NCI-H1436 (cell line): ENCODE measurements at places on chromosomes 4 and X.
A peak's percentile ranks its signal among the peaks of the same experiment; 100 is the strongest.

DNA sequence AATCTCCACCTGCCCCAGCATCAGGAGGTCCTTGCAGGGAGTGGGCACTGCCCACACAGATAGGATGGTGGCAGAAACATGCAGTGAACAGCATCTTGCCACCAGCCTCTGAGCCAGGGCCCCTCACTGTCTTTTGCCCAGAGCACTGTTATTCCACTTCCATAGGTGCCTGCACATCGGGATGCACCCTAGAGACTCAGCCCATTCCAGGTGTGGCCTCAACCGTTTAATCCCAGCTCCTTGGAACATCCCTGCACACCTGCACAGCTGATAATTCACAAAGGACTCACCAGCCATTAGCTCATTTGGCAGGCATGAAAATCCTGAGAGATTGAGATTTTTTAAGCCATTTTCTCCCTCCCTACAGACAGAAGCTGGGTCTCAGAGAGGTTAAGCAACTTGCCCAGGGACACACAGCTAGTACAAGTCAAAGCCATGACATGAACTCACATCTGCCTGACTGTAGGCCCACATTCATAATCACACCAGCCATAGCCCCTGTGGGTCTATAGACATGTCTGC is 116.3 kb downstream of the EFNB1 start:
- DNase-seq, result no peak

GRCh38 chrX:53317365-53318069 is 36.1 kb upstream of the IQSEC2 start:
- DNase-seq, result peak; percentile 60

- DNase-seq, result no peak
Measured at GRCh38 chr4:26459756-26460530, 30.3 kb downstream of the CCKAR start.

- peak; percentile 41 for DNase-seq
Measured at GRCh38 chr4:87058356-87059073, 123.7 kb downstream of the AFF1 start.

- no peak for DNase-seq
Measured at GRCh38 chrX:48782795-48783194, 3.6 kb upstream of the GATA1 start.

DNA sequence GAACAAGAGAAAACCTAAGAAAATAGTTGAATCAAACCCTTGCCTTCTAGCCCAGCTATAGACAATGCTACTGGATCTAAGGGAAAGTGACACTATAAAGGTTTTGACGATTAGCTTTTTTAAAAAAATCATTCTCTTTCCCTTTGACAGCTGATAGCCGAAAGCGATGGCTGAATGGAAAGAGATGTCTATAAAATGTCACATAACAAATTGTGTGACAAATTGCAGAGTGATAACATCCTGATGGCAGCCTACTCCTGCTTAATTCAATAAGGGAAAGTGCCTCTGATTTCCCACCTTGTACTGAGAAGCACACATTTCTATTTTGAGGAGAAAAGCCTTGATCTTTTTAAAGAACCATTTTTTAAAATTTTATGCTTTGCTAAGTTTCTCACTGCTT is 114.5 kb downstream of the SORBS2 start:
- DNase-seq, result no peak

DNA sequence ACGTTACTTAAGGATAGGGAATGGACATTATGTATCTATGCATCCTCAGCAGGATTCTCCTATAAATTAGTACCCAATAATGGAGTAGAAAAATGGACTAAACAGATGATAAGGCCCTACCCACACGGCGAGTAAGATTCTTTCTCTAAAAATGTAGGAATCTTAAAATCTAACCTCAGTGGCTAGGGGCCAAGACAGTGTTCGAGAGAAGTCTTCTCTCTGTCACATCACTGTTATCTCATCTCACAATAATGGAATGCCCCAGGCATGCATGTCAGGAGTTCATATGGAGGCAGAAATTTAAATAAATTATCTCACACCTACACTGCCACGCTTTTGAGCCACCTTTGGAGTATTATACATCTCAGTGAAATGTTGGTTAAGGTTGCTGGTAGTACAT is 132.9 kb downstream of the LDB2 start:
- no peak for DNase-seq

DNA sequence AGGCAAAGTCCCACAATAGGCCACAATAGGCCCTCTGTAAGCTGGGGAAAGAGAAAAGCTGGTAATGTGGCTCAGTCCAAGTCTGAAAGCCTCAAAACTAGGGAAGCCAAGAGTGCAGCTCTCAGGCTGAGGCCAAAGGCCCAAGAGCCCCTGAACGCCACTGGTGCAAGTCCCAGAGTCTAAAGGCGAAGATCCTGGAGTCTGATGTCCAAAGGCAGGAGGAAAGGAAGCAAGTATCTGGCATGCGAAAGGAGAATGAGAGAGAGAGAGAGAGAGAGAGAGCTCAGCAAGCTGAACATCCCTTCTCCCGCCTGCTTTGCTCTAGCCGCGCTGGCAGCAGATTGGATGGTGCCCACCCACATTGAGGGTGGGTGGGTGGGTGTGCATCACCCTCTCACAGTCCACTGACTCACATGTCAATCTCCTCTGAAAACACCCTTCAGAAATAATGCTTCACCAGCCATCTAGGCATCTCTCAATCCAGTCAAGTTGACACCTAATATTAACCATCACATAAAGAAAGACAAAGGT is 30.9 kb upstream of the ELF2 start:
- DNase-seq, result no peak

- DNase-seq, result no peak
Measured at GRCh38 chr4:154009191-154009590, 220.3 kb upstream of the SFRP2 start.

- DNase-seq, result no peak
Measured at GRCh38 chr4:89253311-89253710, 54.3 kb downstream of the GPRIN3 start.

GRCh38 chr4:86089781-86090323 is 270.0 kb downstream of the MAPK10 start:
- DNase-seq, result no peak

- DNase-seq, result no peak
Measured at GRCh38 chrX:136710325-136710951, 62.5 kb downstream of the CD40LG start.

DNA sequence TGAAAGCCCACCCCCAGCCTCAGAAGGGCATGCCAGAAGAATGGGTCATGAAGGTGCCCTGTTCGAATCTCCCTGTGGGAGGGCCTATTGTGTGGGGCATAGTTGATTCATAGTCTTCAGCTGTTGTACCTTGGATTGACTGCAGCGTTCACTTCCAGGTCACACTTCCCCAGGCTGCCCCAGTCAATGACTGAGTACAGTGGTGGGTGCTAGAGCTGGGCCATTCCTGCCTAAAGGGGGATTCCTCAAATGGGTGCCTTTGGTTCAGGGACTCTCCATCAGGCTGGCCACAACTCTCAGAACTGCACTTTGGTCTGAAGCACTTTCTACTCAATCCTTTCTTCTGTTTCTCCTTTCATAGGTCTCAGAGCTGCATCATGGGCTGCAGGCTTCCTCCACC is 35.0 kb upstream of the RASGEF1B start:
- DNase-seq, result no peak

- no peak for DNase-seq
Measured at GRCh38 chrX:130952266-130953043, 49.4 kb upstream of the ENOX2 start.

DNA sequence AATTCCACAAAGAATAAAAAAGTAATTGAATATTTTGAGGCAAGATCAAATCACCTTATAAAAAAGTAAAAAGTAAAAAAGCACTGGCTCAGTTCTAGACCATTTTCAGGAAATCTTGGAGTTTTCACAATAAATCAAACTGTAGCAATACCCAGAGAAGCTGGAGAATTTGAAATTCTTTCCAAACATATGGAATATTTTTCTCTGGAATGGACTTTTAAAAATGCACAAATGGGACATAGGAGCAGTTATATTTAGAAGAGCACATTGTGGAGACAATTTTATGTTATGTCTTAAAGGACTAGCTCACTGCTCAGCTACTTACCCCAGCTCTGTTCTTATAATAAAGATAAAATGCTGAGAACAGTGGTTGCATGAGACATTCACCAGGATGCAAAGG is 211.9 kb upstream of the KIT start:
- DNase-seq, result no peak

GRCh38 chr4:113437129-113437528 is 324.4 kb downstream of the CAMK2D start:
- DNase-seq, result no peak

GRCh38 chr4:189232274-189232673 is 708.4 kb upstream of the FRG1 start:
- DNase-seq, result no peak

DNA sequence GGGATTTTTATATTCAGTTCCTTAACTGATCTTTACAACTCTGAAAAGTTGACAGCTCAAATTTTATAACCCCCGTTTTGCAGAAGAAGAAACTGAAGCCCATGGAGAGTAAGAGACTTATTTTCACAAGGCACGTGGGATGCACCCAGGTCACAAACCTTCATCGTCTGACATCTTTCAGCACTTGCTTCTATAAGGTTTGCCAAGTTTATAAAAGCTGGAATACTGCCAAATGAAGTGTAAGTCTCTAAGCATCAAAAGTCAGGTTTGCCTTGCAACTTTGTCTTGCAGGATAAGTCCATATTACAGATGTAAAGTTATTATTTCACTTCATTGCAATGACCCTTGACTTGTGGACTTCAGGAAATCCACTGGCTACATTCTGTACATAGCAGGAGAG is 6.3 kb upstream of the KCNIP4 start:
- no peak for DNase-seq

DNA sequence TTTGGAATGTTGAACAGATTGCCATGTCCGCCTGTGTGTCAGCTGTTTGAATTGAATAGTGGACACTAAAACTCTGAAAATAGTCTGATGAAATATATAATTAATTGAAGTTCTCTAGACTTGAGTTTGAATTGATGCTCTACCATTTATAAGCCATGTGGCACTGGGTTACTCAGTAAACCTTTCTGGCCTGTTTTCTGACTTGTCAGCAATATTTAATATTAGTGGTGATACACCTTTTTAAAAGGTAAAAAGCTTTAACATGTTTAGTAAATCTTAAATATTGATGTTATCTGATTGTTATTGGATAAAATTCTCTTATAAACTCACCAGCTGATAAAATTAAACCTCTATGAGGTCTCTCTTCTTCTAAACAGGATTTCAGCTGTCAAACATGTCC is 695.4 kb upstream of the HS3ST1 start:
- DNase-seq, result no peak

- DNase-seq, result no peak
Measured at GRCh38 chr4:48602763-48603162, 112.7 kb downstream of the ZAR1 start.

- no peak for DNase-seq
Measured at GRCh38 chr4:102295153-102295862, 50.0 kb downstream of the SLC39A8 start.

- DNase-seq, result no peak
Measured at GRCh38 chr4:8422327-8422726, 18.2 kb downstream of the ACOX3 start.

GRCh38 chr4:163612762-163613161 is 118.3 kb downstream of the TMA16 start:
- no peak for DNase-seq

- DNase-seq, result no peak
Measured at GRCh38 chr4:122758033-122758432, 25.5 kb downstream of the BBS12 start.
